ENCODE measurements at places on chromosomes 3 and 15.

DNA sequence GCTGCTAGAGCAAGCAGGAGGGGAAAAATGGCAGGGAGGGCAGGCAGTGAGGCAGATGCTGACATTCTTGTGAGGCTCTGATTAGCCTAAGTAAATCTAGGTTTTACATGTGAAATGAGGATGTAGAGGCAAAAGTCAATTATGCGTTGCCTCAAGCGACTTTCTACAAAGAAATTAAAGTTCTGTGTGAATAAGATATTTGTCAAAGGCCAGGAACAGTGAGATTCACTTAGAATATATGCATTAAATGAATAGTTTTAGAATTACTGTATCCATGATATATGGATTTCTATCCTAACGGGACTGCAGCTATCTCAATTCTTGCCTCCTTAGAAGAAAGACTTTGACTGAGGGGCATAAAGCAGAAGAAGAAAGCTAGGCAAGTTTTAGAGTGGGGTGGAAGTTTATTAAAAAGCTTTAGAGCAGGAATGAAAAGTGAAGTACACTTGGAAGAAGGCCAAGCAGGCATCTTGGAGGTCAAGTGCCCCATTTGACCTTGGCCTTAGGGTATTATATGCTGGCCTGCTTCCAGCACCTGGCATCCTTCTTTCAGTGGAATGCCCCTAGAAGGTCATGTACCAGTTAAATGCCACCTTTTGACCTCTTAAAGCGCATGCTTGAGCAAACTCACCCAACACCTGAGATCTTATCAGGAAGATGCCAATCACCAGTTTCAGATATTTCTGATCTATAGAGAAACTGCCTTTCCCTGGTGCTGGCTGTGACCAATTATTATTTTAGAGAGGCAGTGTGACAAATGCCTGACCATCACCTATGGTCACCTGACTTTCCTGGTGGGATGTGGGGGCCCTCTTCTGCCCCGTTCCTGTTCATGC, 38.2 kb downstream of the OSTN start:
- DNase-seq, result no peak

- DNase-seq, result no peak
These were observed 67.4 kb upstream of the ZNF148 start for GRCh38 chr3:125442506-125442905.

- no peak for DNase-seq
These were observed 303.1 kb upstream of the CTDSPL start for GRCh38 chr3:37558580-37558979.

- DNase-seq, result no peak
These were observed 46.4 kb upstream of the PGPEP1L start for GRCh38 chr15:99054025-99054387.

DNA sequence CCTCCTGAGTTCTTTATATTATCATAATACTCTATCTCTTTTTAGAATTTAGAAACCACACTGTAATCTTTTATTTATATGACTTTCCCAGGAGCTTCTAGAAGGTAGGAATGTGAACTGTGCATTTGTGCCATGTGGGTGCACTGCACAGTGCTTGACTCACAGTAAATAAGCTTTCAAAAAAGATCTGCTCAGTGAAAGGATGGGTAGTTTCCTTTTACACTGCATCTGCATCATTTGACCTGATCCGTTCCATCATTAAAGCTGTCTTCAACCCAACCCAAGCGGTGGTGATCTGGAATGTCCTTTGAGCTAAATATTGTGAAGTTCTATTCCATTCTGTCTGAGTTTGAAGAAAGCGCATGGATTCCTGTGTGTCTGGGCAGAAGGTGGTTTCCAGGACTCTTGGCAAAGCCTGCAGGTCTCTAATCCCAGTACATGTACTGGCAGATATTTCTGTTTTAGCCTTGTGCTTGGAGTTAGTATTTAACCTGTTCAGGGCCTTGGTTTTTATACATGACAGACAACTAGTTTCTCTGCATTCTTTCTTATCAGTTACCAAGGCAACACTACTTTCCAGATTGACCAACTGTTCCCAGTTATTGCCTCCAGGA, 96.7 kb downstream of the DHX30 start:
- DNase-seq, result no peak

- DNase-seq, result peak; percentile 21
These were observed 769.5 kb downstream of the GRM7 start for GRCh38 chr3:7630351-7630911.

DNA sequence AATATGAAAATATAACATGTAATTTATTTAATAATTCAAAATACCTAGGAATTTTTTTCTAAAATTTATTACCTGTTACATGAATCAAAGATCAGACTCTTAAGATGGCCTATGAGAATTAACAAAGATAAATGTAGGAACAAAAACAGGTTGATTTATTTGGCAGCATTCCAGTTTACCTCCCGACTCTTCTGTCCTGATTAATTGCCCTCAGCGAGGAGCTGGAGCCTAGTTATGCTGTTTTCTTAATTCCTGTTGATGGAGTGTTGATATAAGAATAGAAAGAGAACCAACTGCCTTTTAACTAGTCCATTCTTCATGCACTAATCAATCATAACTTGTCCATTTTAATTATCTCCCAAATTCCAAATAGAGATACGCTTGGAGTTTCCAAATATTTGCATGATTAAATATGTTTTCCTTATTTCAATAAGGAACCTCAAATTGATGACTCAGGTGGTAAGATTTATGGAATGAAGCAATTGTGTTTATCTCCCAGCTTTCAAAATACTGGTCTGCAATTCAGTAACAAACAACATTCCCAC, 10.6 kb upstream of the CPB1 start:
- DNase-seq, result no peak

- peak; percentile 38 for DNase-seq
These were observed 211.8 kb downstream of the TP63 start for GRCh38 chr3:189842681-189843602.

GRCh38 chr3:52892625-52893311, 4.6 kb downstream of the STIMATE start:
- no peak for DNase-seq

DNA sequence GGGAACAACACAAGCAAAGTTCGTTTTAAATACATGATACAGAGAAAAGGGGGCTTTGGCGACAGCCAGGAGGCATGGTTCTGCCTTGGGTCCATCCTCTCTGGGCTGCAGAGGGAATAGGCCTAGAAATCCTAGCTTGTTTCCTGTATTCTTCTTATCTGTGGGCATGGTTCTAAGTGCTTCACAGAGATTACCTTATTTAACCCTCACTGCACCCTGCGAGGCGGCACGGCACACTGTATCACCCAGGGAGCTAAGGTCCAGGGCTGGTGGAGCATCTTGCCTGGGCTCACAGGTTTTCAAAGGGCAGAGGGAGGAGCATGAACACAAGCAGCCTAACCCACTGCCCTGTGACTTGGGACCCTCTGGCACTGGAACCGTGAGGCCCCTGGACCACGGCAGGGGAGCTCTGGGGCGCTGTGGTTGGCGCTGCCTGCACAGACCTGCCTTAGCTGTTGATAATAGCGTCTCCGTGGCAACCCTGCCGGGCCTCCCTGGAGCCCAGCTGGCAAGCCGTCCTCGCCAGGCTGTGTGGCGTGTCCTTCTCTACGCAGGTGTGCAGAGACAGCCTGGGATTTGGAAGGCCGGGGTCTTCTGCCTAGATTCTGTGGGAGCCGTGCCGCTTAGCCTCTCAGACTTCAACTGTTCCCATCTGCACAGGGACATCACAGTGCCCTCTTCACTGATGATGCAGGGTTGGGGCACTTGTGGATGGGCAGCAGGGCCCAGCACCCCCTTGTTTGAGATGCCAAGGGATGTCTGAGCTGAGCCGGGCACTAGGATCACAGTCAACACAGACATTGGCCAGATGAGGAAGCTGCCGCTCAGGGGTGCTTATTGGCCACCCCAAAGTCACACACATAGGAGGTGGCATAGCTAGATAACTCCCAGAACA, 154.6 kb upstream of the TLE3 start:
- no peak for DNase-seq

All from ELF-1 (cell line).